Effector memory CD4-positive, alpha-beta T cell (primary cell): ENCODE measurements at places on chromosomes 1 and 21.

GRCh38 chr1:2239384-2239985, 11.4 kb downstream of the SKI start:
- no peak for DNase-seq

- no peak for DNase-seq
These were observed 29.8 kb downstream of the ARNT start for GRCh38 chr1:150846473-150847146.

DNA sequence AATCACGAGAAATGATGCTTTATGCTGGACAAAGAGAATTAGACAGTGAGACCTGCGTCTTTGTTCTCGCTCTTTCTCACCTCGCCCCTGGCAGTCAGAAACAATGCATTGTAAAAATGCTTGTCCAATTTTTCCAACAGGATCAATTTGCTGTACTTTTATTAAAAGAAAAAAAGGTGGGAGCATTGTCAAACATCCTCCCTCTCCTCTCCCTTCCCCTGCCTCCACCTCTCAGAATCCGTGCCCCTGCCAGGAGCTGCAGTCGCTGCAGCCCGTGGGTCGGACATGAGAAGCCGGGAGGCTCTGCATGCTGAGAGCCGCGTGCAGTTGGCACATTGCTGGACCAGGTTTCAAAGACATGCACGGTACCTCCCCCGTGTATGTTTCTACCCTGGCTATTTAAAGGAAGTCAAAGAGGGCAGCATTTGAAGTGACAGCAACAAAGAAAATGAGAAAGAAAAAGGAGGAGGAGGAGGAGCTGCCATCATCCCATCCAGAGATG, 161.0 kb upstream of the KAZN start:
- DNase-seq, result no peak

GRCh38 chr1:31939484-31940329, 1.5 kb upstream of the PTP4A2 start:
- peak; percentile 73 for DNase-seq

- no peak for DNase-seq
These were observed 20.8 kb upstream of the LAPTM5 start for GRCh38 chr1:30778154-30778978.

- no peak for DNase-seq
These were observed 101.8 kb downstream of the CD247 start for GRCh38 chr1:167416506-167416905.
